ENCODE measurements at places on chromosomes 2 and 18.

DNA sequence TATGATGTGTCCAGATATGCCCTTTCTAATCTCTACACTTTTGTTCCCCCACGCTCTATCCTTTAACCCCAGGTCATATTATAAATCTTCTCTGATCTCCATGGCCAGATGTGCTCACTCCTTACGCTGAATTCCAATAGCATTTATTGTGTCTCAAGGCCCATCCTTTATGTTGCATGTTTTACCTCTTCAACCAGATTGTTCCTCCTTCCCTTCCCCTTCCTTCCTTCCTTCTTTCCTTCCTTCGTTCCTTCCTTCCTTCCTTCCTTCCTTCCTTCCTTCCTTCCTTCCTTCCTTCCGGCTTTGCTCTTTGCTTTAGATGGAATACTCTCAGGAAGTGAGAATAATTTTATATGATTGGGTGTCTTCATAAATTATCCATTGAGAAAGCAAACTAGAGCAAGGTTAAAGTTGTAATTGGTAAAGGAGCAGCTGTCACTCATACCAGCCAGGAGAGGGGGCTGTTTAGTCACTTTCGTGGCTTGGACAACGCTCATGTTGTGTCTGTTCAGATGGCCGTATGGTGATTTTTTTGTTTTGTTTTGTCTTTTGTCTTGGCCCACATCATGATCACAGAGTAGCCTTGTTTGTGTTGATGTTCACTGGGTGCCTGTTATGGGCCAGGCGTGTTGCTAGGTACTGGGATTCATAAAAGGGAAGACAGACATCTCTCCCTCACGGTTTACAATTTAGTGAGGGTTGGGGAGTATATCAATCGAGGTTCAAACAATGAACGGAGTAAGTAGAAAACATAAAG lies 68.0 kb downstream of the DAW1 start:
- peak; percentile 1 for DNase-seq

DNA sequence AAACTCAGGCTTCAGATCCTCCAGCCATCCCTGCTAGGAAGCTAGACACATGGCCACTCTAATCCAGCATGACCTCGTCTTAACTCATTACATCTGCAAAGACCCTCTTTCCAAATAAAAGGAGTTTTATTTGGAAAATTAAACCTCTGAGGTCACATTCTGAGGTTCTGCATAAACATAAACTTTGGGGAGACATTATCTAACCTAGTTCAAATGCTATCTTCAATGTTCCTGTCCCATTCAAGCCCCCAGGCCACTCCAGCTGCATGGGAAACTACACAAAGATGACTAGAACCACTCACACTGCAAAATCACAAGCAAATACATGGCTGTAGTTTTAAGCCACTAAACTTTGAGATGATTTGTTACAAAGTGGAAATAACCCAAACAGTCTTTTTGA lies 99.0 kb upstream of the RNF152 start:
- no peak for DNase-seq

- DNase-seq, result no peak
Observed at GRCh38 chr2:6749962-6750361, 115.7 kb downstream of the CMPK2 start.

DNA sequence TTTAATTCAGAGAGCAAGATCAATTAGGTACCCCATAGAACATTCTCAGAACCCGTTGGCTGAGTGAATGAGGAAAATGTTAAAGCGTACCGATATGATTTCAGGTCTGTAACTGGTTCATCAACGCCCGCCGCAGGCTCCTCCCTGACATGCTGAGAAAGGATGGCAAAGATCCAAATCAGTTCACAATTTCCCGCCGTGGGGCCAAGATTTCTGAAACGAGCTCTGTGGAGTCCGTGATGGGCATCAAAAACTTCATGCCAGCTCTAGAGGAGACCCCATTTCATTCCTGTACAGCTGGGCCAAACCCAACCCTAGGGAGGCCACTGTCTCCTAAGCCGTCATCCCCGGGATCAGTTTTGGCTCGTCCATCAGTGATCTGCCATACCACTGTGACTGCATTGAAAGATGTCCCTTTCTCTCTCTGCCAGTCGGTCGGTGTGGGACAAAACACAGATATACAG lies 7.3 kb downstream of the TGIF1 start:
- DNase-seq, result no peak

DNA sequence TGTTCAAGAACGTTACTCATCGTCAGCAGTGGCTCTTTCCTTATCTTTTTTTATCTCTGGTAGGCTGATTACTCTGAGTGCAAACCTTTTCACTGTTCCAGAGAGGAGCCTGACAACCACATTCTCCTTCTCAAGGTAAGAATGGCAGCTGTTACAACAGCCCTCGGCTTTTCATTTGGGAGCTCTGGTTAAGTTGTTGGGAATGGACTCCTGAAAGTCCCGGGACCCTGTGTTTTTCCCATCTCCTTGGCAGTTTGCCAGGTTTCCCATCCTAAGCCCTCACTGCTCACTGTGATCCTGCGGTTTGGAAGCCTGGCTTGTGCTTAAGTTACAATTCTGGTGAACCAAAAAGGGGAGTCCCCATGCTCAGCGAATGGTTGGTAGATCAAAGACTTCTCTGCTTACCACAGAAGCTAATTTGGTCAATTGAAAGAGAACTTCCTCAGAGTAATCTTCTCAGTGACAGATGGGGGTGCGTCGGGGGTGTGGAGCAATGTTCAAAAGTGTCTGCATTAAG lies 122.3 kb downstream of the LYPD6B start:
- no peak for DNase-seq

DNA sequence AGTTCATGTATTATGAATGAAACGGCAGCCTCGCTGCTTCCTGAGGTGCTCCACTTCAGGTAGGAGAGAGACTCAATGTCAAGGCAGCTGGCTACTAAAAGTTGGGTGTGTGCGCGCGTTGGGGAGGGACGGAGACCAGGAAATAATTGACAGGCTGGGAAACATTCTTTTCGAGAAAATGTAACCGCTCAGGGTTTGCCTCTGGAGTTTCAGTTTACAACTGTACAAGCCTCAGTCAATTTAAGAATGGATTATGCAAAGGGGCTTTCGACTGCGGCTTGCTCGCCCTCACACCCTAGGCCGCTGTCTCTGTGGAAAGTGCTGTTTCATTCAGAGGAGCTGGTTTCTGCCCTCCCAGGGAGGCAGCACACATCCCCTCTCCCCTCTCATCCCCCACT lies 4.4 kb upstream of the SPRED2 start:
- peak; percentile 81 for DNase-seq

DNA sequence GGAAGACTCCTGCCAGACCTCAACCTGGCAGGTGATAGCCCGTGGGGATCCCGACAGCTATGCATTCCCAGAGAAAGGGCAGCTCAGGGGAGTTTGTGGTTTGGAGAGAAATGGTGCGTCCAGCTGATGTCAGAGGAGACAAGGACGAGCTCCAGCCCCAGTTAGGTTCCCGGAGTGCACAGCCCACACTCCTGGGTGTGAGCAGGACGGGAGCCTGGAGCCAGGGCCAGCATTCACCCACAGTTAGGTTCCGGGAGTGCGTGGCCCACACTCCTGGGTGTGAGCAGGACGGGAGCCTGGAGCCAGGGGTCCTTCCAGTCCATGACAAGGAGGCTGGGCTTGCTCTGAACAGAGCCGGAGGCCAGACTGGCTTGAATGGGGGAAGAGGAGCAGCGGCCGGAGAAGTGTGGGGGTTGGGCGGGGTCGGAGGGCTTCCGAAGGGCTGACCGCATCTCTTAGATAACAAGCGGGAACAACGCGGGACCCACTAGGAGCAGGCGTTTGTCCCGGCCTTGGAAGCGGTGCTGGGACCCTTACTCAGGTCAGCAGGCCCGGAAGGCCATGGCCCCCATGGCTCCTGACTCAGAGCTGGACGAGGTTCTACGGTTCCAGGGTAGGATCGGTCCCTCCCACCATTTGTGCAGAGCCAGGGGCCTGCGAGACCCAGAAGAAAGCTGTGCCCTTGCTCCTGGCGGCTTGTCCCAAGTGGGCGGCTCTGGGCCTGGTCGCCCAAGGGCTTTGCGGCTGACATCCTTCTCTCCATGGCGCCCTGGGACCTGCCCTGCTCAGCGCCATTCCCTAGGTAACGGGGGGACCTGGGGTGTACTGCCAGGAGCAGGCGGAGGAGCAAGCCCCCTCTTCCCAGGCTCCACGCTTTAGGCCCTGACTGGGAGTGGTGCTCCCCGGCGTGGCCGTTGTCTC lies 185.6 kb downstream of the RTP5 start:
- DNase-seq, result no peak

DNA sequence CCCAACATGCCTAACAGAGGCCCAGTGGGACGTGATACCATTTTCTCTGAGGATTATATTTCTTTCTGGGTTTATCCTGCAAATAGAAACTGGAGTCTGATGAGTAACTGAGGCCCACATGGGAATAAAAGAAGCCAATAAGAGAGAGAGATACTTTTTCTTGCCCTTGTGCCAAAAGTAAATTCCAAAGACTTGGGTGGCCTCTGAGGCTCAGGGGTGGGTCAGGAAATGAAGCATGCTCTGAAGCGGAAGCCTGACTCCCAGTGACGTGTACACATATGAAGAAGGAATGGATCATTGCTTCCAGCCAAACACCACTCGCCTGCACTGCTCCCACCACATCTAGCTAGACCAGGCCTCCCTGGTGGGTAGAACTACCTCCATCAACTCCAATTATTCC lies 273.6 kb upstream of the NCKAP5 start:
- DNase-seq, result no peak

GRCh38 chr18:55524353-55525073 lies 63.5 kb downstream of the TCF4 start:
- DNase-seq, result peak; percentile 44

DNA sequence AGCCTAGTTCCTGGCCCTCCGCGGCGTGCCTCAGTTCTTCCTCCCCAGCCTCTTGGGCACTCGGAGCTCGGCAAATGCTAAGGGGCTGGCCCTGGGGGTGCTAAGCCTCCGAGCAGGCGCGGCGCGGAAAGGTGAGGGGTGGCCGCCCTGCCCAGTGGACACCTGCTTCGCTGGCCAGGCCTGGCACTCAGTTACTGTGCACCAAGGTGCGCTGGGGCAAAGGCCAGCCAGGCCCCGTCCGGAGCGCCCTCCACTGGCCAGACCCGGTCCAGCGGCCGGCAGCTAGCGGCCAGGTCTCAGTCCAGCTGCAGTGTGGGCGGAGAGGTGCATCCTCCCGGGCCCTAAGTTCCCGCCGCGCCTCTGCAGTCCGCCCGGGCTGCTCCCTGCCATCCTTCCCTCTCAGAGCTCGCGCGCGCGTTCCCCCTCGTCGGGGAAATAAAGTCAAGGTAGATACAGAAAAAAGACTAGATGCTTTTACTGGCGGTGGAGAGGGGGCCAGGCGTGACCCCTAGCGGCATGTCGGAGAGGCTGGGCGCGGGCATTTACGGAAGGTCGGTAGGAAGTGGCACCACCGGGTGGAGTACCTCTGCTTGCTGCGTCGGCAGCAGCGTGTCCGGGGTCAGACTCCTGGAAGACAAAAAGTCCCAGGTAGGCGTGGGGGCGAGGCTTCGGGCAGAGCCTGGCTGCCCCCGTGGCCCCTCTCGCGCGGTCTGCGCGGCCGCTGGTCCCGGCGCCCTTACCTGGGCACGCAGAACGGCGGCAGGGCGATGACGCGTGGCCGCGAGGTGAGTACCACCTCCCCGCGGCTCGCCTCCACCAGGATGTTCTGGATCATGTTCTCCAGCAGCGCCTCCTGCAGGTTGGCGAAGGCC lies 9.4 kb upstream of the CRYBA2 start:
- peak; percentile 82 for DNase-seq

DNA sequence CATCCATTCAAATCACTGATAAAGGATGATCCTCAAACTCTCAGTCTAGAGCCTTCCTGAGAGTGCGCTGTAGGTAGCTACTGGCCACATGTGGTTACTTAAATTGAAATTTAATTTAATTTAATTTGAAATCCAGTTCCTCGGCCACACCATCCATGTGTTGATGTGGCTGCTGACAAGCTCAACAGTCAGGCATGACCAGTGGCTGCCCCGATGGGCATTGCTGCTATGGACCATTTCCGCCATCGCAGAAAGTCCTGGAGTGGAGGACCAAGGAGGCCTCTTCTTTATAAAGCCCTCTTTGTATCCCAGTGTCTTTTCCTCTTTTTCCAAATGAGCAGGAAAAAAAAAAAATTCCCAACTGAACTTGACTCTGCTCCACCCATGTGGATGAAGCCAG lies 100.6 kb downstream of the HDAC4 start:
- no peak for DNase-seq

DNA sequence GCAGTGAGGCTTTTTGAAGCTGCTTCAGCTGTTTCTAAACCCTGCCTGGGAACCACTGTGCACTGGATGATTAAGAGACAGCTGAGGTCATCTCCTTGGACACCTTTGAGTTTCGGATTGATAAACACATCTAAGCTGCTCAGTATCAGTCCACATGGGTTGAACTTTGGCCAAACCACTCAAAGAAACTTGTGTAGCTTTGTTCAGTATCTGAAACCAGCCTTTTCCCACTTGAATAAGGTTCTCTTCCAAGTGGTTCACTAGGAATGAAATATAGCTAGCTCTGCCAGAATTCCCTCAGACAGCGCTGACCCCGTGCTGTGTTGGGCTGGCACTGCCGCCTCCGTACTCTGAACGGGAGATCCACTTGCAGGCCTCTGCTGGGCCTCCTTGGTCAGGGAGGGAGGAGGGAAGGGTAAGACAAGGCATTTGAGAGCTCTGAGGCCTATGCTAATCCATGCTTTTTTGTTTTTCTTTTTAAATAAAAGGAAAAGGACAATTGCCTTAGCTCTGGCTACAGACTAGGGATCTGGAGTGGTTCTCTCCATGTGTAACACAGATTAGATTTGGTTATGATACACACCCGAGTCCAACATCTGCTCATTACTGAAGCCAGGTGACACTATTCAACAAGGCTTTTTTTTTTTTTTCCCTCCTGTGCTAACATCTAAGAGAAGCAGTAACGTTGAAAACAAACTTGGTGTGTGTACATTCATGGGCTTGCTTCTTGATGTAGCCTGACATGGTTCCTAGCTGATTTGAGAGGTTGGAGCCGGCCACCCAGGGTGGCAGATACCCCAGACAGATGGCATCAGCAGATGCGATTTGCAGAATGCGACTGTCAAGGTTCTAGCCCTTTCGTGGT lies 67.7 kb downstream of the NCK2 start:
- peak; percentile 66 for DNase-seq

GRCh38 chr2:179170901-179171300 lies 93.7 kb downstream of the SESTD1 start:
- DNase-seq, result no peak

- peak; percentile 40 for DNase-seq
Observed at GRCh38 chr2:229237270-229237669, 33.8 kb downstream of the PID1 start.

DNA sequence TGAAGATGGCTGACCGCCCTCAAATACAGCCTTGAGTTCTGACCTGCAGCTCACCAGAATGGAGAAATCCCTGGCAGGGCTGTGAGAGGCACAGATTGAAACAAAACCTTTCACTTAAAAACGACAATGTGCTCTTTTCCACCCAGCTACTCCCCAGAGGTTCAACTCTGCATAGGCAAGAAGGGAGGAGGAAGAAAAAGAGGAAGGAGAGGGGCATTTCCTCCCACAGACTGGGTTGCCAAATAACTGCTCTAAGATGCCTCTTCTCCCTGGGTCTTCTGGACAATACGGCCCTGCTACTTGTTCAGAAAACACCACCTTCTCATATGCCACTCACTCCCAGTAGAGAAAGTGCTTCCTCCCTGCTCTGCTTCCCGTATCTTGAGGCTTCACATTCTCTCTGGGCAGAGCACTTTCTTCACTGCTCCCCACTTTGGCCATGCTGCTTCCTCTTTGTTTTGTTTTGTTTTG lies 136.4 kb upstream of the SLC1A4 start:
- DNase-seq, result no peak

All from NCI-H146 (cell line).